Ovary (tissue), 10 donors: ENCODE measurements at places on chromosomes 5 and 9. TPM values are rescaled to one million over a fixed set of nuclear protein-coding genes. Genes with fewer than 3 reads are reported as not detected.
A peak's percentile ranks its signal among the peaks of the same experiment; 100 is the strongest.

- no peak for DNase-seq
These were observed 453.5 kb downstream of the RAB3C start for GRCh38 chr5:59036274-59036961.

DNA sequence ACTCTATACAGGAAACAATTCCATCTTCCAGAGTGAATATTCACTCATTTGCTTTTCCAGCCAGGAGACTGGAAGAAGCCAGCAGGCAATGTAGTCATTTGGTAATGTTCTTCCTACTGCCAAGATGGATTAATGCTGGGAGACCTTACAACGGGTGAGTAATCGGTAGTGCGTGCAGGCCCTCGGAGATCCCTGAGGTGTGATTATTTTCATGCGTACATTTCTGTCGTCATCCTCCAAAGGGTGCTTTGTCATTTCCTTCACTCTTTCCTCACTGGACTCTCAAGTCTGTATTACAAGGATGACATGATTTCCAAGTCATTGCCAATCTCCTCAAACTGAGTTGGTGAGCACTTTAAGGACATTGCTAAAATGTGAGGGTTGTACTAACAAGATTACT, 263.5 kb downstream of the CWC27 start:
- no peak for DNase-seq

RANBP3L gene
- 2.2 TPM for total RNA-seq

- DNase-seq = no peak
These were observed 509.2 kb downstream of the CSNK1G3 start for GRCh38 chr5:124021066-124021641.

OR1Q1 gene
- not detected for total RNA-seq

- DNase-seq = no peak
These were observed 459.5 kb upstream of the KLF4 start for GRCh38 chr9:107949061-107949460.

ERGIC1 gene
- 108 TPM for total RNA-seq

- no peak for DNase-seq
These were observed 130.5 kb downstream of the MVB12B start for GRCh38 chr9:126457175-126457547.

DNA sequence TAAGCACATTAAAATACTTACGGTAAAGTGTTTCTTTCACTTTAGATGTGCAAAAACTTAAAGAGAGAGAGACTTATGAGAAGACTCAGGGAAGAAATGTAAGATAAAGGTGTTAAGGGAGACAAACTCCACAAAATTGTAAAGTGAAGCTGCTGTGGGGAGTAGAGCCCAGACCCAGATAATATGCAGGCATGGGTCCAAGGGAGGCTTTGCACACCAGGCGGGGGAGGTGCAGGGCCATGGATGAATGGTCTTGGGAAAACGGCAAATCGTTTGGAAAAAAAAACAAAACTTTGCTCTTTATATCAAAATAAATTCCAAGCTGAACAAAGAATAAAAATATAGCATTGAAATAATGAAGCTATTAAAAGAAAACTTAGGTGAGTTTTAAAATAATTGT, 9.1 kb downstream of the SYK start:
- DNase-seq = no peak

GRCh38 chr9:5764130-5764868, 68.6 kb downstream of the ERMP1 start:
- no peak for DNase-seq

ANKRD31 gene
- total RNA-seq = 0.33 TPM

STKLD1 gene
- 1.7 TPM for total RNA-seq

AQP7 gene
- total RNA-seq = 2.2 TPM

DNA sequence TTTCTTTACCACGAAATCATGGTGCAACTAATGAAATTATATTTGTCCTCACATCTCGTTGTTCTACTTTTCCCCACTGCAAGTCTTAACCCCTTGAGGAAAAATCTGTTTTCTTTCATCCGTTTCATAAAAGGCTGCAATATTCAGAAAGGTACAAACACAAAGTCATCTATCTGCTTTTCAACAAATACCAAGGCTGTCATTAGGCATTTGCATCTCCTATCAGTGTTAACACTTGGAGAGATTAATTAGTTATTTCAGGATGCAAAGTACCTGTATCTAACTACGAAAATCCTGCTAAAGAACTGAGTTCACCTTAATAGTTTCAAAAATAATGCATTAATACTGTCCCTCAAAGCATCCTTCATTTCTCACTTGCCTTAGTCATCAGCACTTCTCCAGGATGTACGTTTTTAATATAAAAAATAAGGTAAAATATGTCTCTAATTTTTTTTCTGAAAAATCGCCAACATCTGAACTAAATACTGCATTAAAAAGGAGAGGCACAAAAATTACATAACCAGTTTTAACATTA, 1.8 kb downstream of the ARRDC3 start:
- DNase-seq = no peak

ADAMTS13 gene
- total RNA-seq = 4.2 TPM

DNA sequence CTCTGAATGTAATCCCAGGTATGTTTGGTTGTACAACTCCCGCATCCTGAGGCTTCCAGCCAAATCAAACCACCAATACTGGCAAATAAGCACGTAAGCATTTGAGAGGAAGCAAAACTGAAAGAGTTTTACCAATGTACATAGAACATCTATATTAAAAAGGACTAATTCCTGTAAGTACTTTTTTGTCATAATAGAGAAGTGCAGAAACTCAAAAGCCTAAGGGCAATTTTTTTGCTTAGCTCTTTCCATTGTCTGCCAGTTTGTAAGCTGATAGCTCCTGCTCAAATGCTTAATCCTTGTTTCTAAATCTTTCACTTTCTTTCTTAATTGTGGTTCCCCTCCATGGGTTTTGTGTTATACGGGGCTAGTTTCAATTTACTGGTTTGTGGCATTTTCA, 1151.8 kb downstream of the CDH12 start:
- no peak for DNase-seq

- no peak for DNase-seq
These were observed 107.7 kb upstream of the EQTN start for GRCh38 chr9:27404661-27405060.

GRCh38 chr9:73083519-73083918, 68.1 kb upstream of the ANXA1 start:
- no peak for DNase-seq

GRCh38 chr5:154384480-154385235, 61.1 kb upstream of the SAP30L start:
- no peak for DNase-seq

DNA sequence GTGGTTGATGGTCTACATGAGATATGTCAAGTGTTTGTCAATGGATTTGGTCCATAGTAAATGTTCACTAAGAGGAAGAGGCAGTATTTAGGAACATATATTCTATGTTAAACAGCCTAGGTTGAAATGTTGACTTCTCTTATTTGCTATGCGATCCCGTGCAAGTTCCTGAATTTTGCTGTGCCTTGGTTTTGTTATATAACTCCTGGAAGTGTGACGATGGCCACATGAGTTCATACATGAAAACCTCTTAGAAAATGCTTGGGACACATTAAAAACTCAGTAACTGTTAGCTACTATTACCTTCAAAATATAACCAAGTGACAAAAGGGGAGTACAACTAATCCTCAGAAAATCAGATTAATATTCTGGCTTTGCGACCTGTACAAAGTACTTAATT, 21.9 kb upstream of the FBXW2 start:
- DNase-seq = no peak

FOXD4L3 gene
- total RNA-seq = not detected

FBN2 gene
- 1.2 TPM for total RNA-seq

CSF2 gene
- not detected for total RNA-seq

DNA sequence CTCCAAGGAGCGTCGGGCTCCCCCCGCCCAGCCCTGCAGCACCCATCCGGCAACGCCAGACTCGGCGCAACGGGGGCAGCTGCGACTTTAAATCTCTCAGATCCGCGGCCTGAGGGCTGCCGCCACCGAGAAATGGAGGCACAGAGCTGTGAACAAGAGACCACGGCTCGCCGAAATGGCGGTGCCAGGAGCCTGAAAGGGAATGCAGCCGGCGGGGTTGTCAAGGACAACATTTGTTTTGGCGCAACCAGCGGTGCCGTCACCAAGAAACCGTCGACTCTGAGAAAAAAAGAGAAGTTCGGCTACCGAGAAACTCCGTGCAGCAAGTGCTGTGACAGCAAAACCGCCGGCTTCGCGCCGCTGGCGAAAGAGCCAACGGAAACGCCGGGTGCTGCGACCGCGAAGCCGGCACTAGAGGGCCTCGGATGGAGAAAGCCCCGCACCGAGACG, 2.1 kb upstream of the ANXA2R start:
- DNase-seq = peak; percentile 60

SPINK13 gene
- total RNA-seq = 5.7 TPM

DNA sequence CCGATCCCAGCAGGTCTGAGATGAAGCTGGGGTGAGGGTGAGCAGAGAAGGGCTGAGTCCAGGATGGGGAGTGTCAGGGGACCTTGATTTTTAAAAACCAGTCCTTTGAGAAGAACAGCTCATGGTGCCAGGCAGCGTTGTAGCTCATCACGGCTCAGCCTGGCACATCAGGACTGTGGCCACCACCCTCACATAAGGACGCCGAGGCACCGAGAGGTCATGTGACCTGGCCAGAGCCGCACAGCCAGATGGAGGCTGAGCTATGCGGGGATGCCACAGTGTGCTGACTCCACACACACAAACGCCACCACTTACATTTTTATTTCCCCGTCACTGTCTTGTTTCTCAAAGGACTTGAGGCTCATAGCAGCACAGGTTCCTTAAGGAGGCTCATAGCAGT, 32.9 kb upstream of the CEP72 start:
- DNase-seq = no peak

DNA sequence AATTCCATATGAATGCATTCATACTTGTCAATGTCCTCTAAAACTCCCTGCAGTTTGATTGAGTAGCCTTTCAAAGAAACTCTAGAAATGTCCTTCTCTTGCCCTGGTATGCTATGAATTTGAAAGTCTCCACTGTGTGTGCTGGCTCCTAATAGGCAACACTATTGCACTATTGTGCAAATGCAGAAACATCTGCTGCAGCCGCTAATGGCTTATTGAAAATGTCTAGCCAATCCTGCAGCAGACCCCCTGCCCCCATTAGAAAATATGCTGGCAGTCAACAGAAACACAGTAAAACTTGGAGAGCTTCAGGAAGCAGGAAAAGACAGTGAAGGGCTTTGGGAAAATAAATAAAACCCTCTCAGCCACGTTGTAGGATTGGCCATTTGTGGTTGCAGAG, 87.3 kb upstream of the GRAMD2B start:
- DNase-seq = no peak

HMMR gene
- total RNA-seq = not detected
